Activated CD4-positive, alpha-beta T cell treated with anti-CD3 and anti-CD28 coated beads, Interleukin-2, amount 50 U/mL, for 16 hours (primary cell): ENCODE measurements at places on chromosomes 3 and 15.

GRCh38 chr15:90306560-90306959 is 41.1 kb downstream of the NGRN start:
- peak; percentile 80 for DNase-seq

DNA sequence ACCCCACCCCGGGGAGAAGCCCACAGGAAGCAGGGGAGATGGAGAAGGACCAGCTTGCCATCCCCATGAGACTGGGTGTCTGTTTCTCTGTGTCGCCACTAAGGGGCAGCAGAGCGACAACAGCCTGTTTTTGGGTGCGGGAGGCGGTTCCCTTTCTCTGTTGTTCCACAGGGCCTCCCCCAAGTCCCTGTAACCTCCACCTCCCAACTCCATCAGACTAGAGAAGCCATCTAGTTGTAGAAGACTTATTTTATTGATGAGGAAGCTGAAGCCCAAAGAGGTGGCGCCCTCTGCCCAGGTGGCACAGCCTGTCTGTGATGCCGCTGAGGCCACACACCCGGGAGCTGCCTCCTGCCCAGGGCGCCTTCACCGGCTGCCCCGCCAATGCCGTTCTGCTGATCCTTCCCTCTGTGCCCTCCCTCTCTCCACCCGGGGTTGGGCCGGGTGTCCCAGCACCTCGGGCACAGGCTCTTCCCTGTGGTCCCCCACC is 3.9 kb upstream of the CCDC9B start:
- DNase-seq, result peak; percentile 75

DNA sequence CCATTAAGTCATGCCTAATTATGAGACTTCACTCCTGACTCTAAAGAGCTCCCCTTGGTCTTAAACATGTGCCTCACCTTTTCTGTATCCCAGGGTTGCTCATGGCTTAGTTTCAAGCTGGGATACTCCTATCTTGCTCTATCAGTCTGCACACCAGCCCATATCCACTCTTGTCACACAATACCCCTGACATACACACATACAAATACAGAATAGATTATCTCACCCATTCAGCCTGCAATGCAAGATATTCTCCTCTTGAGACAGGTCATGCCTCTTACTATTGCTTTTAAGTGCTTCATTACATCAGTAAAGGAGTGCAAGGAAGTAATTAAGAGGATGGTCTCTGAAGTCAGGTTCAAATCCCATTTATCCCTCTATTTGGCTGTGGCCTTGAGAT is 587.3 kb downstream of the IGSF11 start:
- no peak for DNase-seq

DNA sequence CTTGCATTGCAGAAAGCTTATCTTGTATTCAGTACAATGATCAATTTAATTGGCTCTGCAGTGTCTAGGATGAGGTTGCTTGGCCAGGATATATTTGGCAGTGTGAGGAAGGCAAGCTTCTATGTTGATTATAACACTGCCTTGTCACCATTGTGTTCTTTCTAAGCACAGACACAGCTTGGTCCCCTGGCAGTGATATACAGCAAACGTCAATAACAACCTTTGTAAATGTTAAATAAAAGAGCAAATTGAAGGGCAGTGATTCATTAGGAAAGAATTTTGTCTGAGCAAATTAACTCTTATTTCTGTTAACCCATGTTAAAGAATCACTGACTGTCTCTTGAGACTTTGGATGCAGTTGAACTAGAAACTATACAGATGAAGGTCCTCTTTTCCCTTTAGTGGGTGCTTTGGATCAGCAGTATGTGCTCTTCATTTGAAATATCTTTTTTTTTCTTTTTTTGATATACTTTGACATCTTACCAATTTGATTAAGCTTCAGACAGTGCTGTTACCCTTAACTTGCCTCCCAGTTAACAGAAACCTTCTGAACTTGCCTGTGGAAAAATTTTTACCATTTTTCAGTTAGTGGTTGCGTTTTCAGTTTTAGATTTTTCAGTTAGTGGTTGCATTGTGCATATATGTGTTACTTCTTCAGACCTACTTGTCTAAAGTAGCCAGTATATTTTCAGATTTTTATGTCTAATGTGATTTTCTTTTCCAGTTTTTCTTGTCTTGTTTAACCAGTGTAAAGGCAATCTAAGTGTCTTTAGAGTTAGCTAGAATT is 199.8 kb downstream of the TCF12 start:
- DNase-seq, result peak; percentile 47

DNA sequence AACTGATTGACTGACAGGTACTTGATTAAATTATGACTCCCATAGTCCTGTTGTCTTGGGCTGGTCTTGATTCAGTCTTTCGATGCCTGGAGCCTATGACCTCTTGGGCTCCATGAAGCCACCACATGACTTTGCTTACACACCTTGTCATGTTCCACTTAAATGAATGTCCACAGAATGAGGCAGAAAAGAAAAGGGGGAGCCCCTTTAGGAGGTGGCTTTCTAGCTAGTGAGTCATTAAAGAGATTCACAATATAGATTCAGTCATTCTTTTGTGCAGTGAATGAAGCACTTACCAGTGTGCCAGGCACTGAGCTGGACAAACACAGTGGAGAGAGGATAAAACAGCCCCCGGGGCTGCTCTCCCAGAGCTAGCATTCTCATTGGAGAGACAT is 17.1 kb downstream of the VIPR1 start:
- DNase-seq, result no peak

DNA sequence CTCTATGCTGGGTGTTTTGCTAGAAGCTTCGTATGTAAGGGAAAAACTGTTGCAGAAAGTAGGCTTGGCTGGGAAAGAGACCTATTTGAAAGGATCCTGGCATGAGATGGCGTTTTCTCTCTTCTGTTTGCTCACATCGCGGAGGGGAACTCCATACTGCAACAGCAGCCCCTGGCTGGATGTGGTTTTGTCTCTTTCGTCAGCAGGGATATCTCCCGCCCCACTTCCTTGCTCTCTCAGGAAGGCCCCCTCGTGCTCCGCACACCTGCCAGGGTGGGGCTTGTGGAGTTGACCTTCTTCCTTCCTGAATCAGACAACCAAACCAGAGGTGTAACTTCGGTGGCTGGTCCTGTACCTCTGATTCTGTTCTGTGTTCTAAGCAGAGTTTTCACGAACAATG is 26.4 kb upstream of the MYZAP start:
- DNase-seq, result peak; percentile 21

DNA sequence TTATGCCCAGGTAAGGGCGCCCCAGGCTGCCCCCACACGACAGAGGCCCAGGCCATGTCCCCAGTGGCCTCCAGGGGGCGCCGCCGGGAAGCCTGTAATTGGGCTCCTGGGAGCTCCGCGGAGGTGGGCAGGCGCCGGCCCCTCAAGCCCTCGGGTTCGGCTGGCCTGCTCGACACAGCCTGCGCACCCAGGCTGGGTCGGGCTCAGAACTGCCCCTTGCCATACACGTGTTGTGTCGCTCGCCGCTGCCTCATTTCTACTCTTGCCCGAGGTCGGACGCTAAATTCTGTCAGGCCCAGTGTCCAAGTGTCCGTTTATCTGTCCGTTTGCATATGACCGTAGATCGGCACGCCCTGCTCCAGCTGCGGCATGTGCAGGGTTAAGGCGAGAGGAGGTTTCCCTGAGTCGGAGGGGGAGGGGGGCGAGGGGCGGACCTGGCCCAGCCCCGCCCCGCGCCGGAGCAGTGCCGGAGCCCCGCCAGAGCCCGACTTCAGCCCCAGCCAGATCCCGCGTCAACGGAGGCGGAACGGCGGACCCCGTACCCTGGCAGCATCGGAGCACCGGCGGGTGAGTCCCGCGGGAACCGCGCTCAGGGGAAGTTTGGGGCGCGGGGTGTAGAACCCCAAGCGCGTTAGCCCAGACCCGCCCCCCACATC is at the start of gene KLHDC8B:
Gene KLHDC8B, plus strand, starts transcription at position 480 of the 656 bp plus-strand sequence. CDS start 1,172 bp downstream, outside the sequence.
- peak; percentile 80 for DNase-seq

DNA sequence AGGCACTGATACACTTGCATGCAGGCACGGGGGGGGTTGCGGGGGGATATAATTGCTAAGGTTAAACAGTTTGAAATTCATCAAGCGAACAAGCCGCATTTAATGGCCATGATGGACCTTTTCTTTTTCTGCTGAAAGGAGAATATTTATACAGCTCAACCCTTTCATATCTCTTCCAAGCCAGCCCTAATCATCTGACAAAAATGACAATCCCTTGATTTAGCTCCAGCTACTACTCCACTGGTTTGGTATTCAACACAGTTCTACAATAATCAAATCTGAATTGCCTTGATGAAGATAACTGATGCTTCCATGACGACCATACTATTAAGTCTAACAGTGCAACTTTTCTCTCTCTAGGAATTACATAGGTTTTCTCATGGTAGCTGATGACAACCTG is 374.9 kb downstream of the PLCL2 start:
- DNase-seq, result no peak

DNA sequence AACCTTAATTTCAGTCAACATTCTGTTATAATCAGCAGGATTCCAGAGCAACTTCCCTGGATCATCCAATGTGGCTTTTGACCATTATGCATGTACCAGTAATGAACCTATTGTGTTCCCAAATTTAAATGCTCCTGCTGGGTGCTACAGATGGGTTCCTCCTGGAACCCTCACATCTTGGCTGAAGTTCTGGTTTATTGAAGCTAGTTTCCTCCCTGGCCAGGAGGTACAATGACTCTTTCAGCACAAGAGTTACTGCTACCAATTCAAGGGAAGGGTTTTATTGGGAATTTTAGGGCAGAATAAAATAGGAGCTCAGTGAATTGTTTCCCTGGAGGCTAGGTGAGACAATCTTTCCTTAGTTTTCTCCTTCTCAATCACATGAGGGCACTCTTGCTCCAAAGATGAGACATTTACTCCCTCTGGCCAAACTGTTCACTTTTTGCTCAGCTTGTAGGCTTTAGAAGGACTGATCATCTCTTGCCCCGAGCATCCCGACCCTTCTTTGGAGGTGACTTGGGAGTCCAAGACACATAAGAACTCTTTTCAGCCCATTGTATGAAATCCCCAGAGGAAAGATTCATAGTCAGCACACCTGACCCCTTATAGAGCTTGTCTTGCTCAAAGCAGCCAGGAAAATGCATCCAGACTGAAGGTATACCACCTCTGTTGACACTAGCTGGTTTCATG is 8.8 kb upstream of the NPHP3 start:
- DNase-seq, result peak; percentile 24

DNA sequence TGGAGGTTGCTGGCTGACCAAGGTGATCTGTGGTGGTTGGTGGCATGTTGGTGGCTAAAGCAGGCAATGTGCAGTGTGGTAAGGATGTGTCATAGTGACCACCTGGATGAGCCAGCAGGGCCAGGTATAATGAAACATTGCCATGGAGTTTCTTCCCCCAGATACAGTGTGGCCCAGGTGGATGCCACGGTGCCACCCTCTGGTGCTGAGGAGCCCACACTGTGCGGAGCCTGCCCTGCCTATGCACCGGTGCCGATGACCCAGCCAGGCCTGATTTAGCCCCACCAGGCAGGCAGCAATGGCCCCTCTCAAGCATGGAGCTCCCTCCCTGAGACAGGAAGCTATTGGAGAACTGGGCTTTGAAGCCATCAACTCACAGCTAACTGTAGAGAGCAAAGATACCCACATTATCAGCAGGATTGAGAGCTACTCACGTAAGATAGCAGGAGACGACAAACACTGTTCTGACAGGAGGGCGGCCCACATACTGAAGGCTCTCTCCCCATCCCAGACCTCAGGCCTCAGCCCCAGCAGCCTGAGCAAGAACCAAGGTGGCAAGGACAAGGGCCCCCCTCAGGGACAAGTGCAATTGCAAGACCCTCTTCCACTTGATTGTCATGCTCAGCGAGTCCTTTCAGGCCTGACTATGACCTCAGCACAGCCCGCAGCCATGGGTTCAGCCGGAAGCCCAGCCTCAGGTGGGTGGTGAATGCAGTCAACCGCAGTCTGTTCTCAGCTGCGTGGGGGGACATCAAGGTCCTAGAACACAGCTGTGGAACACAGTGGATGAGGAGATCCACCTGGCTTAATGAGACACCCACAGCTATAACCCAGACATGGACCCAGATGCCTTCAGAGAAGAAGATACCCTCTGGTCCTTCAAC is 82.8 kb upstream of the CDV3 start:
- DNase-seq, result no peak

- no peak for DNase-seq
Measured at GRCh38 chr3:169337500-169338078, 325.9 kb downstream of the MECOM start.

GRCh38 chr15:44801364-44801763 is 65.0 kb downstream of the TRIM69 start:
- no peak for DNase-seq

DNA sequence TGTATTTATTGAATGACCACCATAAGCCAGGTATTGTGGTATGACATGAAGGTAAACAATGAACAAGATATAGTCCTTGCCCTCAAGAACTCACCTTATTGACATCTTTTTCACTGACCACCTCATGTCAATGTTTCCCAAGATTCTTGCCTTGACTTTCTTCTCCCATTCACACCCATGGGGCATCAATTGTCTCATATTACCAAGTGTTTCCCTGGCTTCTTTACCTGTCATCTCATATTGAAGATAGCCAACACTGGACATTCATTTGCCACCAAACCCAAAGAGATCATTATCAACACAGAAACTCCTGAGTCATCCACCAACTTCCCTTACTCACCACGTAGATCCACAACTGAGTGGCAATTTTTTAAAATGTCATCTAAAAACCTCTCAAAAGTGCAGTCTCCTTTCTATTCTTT is 2.2 kb downstream of the EFHB start:
- DNase-seq, result peak; percentile 73

DNA sequence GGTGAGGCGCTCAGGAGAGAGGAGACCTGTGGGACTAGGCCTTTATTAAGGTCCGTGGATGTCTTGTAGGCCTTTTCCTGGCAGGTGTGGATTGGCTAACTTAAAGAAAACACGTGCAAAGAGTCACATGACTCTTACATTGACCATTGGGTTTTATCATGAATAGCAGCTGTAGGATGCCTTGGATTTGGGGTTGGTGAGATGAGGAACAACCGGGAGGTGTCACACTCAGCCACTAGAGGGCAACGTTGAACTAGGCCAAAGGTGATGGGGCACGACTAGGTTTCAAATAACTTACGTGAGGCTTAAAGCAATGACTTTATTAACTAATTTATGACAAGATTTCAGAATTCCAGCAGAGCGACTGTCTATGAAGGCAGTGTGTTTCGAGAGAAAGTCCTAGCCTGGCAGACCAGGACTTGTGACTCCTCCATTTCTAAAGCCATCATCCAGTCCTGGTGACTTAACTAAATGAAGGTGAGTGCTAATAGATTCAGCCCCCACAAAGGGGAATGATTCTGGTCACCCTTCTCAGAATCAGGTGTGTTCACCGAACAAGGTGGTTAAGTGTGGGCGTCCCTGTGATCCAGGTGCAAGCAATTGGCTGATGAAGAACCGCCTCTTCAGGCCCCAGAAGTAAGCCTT is 345.6 kb downstream of the MCTP2 start:
- DNase-seq, result peak; percentile 52

DNA sequence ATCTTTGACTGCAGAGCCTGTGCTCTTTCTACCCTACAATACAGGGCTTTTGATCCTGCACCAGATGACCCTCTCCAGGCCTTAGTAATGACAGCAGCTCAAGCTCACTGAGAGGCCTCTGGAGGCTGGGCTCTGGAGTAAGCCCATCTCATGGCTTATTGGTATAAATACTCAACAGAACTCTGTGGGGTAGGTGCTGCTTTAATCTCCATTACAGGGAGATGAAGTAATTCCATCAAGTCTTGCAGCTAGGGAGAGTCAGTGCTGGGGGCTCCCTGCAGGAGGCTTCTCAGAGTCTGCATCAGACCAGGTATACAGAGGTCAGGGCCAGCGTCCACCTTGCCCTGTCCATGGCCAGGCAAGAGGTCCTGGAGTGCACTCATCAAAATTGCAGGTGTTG is 89.2 kb upstream of the SLC6A11 start:
- DNase-seq, result no peak
